CD8-positive, alpha-beta memory T cell (primary cell): ENCODE measurements at places on chromosomes 2 and 18. TPM values are rescaled to one million over a fixed set of nuclear protein-coding genes. Genes with fewer than 3 reads are reported as not detected.

Gene FAM110C
- polyA plus RNA-seq, result 0.15 TPM

Gene DHRS9
- polyA plus RNA-seq, result not detected

Gene CYRIA
- 6.3 TPM for polyA plus RNA-seq

Gene DOK6
- polyA plus RNA-seq, result 0.13 TPM

Gene PAPOLG
- polyA plus RNA-seq, result 15.0 TPM

Gene DTNB
- polyA plus RNA-seq, result 19.4 TPM

GRCh38 chr2:187206071-187206470 is 242.0 kb downstream of the CALCRL start:
- no peak overlapping the region for H3K27ac ChIP-seq
- no peak for DNase-seq
- no peaks in the 10 kb centered on the region for H3K4me1 ChIP-seq
- no peaks in the 10 kb centered on the region for H3K27me3 ChIP-seq

DNA sequence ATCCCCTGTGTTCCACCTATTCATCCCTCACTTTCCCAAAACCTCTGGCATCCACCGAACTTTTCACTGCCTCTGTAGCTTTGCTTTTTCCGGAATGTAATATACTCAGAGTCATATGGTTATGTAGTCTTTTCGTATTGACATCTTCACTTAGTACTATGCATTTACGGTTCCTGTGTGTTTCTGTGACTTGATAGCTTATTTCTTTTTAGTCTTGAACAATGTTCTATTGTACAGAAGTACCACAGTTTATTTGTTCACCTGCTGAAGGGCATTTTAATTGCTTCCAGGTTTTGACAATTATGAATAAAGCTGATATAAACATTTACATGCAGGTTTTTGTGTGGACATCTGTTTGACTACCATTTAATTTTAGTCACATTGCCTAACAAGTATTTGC is 154.7 kb upstream of the DOK6 start:
- H3K27me3 ChIP-seq, result no peaks in the 10 kb centered on the region
- no peak for DNase-seq
- no peaks in the 10 kb centered on the region for H3K36me3 ChIP-seq
- H3K4me1 ChIP-seq, result no peaks in the 10 kb centered on the region

DNA sequence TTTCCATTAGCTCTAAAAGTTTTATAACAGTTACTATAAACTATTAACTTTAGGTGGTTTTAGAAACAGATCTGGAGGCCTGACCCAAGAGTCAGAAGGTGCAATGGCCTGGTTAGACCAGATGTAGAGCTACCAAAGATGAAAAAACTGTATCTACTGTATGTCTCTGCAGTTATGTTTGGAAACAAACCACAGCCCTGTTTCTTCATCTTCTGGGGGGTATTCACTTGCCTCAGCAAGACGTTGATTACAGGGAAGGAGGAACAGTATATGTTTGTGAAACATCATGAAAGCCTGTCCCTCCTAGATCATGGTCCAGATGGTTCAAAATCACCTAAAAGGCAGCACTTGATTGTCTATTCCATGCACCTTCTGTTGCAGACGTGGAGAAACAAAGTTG is 220.2 kb downstream of the SUCLG1 start:
- DNase-seq, result no peak
- H3K27ac ChIP-seq, result no peak overlapping the region
- H3K27me3 ChIP-seq, result no peaks in the 10 kb centered on the region
- H3K4me1 ChIP-seq, result no peaks in the 10 kb centered on the region

GRCh38 chr2:75459565-75460310 is 101.0 kb downstream of the EVA1A start:
- no peak overlapping the region for H3K4me3 ChIP-seq
- H3K27ac ChIP-seq, result no peak overlapping the region
- H3K36me3 ChIP-seq, result no peaks in the 10 kb centered on the region
- no peak for DNase-seq
